Amygdala (tissue), 56 donors: ENCODE measurements at places on chromosomes 1 and 21.

GRCh38 chr1:221331273-221332183 lies 410.4 kb downstream of the DUSP10 start:
- DNase-seq: no peak

- DNase-seq: no peak
Observed at GRCh38 chr1:223052931-223053330, 90.1 kb downstream of the TLR5 start.

GRCh38 chr1:246837418-246838117 lies 94.2 kb downstream of the AHCTF1 start:
- DNase-seq: no peak

GRCh38 chr1:241800640-241801039 lies 47.4 kb upstream of the EXO1 start:
- no peak for DNase-seq

- DNase-seq: no peak
Observed at GRCh38 chr1:93628681-93629080, 53.0 kb downstream of the BCAR3 start.

GRCh38 chr1:172914501-172915144 lies 136.1 kb downstream of the TNFSF18 start:
- no peak for DNase-seq

DNA sequence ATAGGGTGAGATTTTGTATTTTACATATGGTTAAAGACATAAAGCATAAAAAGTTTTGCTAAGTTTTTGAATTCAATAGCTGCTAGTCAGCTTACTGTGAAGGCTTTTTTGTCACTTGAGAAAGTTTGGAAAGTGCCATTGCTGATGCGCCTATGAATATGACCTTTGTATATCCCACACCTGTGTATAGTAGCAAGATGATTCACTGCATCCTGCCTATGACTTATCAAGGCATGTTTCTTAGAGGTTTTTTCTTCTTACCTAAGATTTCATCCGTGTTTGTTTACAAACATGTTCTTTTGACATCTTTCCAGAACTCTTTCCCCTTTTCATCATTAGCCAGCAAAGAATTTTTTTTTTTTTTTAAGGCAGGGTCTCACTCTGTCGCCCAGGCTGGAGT lies 51.5 kb downstream of the PRKAA2 start:
- DNase-seq: no peak

GRCh38 chr1:201890223-201890622 lies 1.5 kb downstream of the SHISA4 start:
- DNase-seq: no peak
